GM20000 (cell line): ENCODE measurements at places on chromosomes 7 and 10.

- no peak for DNase-seq
These were observed 23.6 kb downstream of the TMEM178B start for GRCh38 chr7:141097430-141097829.

DNA sequence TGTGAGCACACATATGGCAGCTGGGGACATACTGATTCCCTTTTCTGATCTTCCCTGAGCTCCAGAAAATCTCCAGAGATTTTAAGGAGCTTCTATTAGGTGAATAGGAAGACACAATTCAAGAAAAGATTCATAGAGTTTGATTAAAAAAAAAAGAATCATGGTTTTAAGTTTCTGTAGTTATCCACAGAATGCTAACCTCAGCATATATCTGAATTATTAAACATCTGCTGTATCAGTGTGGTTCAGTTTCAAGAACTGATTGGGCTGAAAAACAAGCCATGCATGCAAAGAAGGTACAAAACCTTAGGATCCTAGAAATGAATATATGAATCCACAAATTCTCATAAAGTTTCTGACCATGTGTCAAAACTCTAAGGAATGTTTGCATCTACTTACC lies 94.1 kb upstream of the ZNF438 start:
- DNase-seq = no peak

- DNase-seq = peak; percentile 33
These were observed 481.6 kb downstream of the SH2D4B start for GRCh38 chr10:81019029-81019890.

DNA sequence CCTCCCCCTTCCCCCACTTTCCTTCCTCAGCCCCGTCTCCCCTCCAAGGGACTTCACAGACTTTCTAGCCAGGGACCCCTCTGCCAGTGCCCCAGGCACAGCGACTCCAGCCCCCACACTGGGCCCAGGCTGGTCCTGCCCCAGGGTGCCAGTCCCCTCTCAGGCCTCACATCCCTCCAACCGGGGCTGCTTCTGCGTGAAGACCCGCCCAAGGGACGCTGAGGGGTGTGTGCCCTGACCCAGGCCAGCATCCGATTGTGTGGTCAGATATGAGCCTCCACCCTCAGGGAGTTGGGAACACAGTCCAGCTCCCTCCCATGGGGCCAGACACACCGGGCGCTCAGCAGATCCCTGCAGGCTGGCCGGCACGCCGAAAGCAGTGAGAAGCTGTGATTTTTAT lies 97.0 kb downstream of the MICALL2 start:
- no peak for DNase-seq
